Stimulated activated CD8-positive, alpha-beta memory T cell treated with anti-CD3 and anti-CD28 coated beads, Interleukin-7, amount 100 ng/mL, for 1 hour (primary cell): ENCODE measurements at places on chromosomes 4 and X.

DNA sequence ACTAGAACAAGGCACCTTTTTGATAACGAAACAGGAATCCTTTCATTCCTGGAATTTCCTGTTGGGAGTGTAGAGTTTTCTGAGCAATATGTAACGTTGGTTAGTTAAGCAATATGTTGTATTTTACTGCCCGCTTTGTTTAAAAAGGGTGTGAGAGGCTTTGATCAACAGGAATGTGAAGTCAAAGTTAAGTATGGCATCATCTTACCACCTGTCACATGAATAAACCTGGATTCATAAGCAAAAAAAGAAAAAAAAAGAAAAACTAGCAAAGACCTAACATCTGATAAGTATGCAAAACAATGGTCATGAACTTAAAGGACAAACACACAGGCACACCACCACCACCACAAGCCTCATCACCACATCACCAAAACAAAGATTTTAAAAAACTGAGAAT lies 7.1 kb upstream of the CXCL5 start:
- DNase-seq = no peak

DNA sequence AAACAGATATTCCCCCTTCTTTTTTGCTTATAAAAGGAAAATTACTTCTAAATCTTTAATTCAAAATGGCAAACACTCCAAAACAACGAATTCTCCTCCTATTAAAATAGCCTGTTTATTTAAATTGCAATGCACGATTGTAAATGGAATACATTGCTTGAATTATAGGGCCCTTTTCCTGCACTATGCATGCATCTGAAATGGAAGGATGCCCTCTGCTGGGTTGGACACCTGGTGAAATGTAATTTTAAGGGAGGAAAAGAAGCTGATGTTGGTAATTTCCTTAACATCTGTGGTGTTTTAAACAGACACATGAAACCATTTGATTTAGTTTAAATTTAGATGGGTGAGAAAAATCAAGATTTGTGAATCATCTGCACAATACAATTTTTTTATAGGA lies 72.8 kb downstream of the GRXCR1 start:
- no peak for DNase-seq

DNA sequence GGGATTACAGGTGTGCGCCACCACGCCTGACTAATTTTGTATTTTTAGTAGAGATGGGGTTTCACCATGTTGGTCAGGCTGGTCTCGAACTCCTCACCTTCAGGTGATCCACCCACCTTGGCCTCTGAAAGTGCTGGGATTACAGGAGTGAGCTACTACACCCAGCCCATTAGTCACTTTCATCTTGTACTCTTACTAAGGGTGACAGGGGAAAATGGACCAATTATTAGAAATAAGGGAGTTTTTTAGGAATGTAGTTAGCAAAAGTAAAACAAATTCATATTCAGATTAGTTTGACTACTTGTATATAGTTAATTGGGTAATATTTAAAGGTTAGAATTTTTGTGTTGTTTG lies 26.1 kb downstream of the SMARCA5 start:
- DNase-seq = no peak

GRCh38 chrX:292900-293897 lies 12.0 kb downstream of the PLCXD1 start:
- no peak for DNase-seq

- DNase-seq = no peak
These were observed 70.9 kb downstream of the NDST4 start for GRCh38 chr4:115042496-115042895.
